A549 (cell line): ENCODE measurements at places on chromosomes 16 and 17. TPM values are rescaled to one million over a fixed set of nuclear protein-coding genes. Genes with fewer than 3 reads are reported as not detected.

DNA sequence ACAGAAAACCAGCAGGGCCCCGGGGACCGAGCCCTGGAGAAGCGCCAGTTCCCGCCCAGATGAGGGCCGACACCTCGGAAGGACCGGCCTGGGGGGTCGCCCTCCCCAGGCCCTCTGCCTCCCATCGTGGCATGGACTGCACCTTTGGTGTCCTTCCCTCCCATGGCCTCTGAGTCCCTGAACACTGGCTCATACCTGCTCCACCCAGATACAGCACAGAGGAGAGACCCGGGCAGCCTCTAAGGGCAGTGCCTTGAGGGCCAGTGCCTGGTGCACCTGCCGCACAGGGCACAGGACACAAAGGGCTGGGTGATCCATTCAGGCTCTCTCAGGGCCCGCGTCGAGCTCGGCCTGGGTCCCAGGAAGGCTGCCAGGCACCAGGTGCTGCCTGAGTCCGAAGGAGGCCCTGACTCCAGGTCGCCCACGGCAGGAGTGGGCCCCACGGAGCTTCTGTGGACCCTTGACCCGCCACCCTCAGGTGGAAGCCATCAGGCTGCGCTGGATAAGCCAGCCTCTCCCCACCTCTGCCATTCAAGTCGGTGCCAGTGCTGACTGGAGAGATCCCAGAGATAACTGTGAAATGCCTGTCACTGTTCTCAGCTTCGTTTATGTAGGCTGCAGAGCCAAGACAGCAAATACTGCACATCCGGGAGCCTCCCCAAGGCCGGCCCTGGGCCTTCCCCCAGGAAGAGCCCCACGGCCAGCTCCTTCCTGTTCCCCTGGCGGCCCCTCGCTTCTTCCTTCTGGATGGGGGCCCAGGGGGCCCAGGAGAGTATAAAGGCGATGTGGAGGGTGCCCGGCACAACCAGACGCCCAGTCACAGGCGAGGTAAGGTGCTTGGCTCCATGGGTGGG is at the start of gene ZG16B:
TSS of gene ZG16B (plus strand) at position 803 of the 854 bp plus-strand sequence. CDS start 139 bp downstream, outside the sequence.
- no peak for DNase-seq

Gene CIBAR2
- polyA plus RNA-seq: 0.04 TPM in 1 of 3 replicates, not detected in the others

Gene TAT
- polyA plus RNA-seq: 0.03 to 0.06 TPM (median 0.05 TPM) in 3 replicates

DNA sequence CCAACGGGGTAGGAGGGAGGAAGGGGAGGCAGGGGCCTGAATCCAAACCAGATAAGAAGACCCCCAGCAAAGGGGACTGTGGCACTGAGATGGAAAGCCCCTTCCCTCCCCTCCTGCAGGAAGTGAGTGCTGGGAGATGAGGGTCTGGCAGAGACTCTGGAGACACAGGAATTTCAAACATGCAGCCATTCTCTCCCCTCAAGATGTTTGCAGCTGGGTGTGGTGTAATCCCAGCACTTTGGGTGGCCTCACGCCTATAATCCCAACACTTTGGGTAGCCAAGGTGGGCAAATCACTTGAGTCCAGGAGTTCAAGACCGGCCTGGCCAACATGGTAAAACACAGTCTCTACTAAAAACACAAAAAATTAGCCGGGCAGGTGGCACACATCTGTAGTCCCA is 33.9 kb upstream of the FAAP100 start:
- no peak for DNase-seq

Gene SLC16A5
- polyA plus RNA-seq: 19.5 to 27.6 TPM (median 27.2 TPM) in 3 replicates

Gene UBALD1
- polyA plus RNA-seq: 33.2 to 36.6 TPM (median 34.1 TPM) in 3 replicates

GRCh38 chr17:6986676-6987075 is 9.2 kb upstream of the ALOX12 start:
- no peak for DNase-seq
